ENCODE measurements at places on chromosomes 12 and 14. TPM values are rescaled to one million over a fixed set of nuclear protein-coding genes. Genes with fewer than 3 reads are reported as not detected.

ADAMTS20 gene
- total RNA-seq, result not detected

MYL2 gene
- total RNA-seq, result not detected

SERPINA12 gene
- not detected for total RNA-seq

RTN1 gene
- under 0.01 TPM for total RNA-seq

KCNJ8 gene
- 9.1 TPM for total RNA-seq

OR6C2 gene
- not detected for total RNA-seq

PIANP gene
- not detected for total RNA-seq

KLRB1 gene
- not detected for total RNA-seq

SOCS2 gene
- 32.6 TPM for total RNA-seq

ACSM4 gene
- not detected for total RNA-seq

SART3 gene
- total RNA-seq, result 39.8 TPM

PYGL gene
- total RNA-seq, result 123 TPM

CLEC4D gene
- not detected for total RNA-seq

ARPC3 gene
- 258 TPM for total RNA-seq

NR1H4 gene
- total RNA-seq, result not detected

KLHL33 gene
- 0.36 TPM for total RNA-seq

HOXC11 gene
- total RNA-seq, result 1.1 TPM

Measured in osteoblast (primary cell).